ENCODE measurements at places on chromosomes 6 and 20.

DNA sequence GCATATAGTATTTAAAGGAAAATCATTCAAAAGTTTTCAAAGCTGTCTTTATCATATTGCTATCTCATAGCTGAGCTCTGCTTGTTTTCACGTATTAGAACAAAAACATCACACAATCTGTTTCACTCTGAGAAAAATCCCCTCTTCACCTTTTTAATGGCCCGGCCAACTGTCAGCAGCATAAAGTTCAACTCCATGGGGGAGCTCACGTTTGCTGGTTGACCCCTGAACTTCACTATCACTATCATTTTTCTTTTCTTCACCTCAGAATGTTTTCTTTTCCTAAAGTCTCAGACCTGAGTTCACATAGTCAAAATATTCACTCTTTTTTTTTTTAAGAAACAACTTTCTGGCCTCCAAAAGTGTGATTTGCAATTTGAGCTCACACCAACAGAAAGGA is 374.4 kb upstream of the MARCKS start:
- no peak for DNase-seq

DNA sequence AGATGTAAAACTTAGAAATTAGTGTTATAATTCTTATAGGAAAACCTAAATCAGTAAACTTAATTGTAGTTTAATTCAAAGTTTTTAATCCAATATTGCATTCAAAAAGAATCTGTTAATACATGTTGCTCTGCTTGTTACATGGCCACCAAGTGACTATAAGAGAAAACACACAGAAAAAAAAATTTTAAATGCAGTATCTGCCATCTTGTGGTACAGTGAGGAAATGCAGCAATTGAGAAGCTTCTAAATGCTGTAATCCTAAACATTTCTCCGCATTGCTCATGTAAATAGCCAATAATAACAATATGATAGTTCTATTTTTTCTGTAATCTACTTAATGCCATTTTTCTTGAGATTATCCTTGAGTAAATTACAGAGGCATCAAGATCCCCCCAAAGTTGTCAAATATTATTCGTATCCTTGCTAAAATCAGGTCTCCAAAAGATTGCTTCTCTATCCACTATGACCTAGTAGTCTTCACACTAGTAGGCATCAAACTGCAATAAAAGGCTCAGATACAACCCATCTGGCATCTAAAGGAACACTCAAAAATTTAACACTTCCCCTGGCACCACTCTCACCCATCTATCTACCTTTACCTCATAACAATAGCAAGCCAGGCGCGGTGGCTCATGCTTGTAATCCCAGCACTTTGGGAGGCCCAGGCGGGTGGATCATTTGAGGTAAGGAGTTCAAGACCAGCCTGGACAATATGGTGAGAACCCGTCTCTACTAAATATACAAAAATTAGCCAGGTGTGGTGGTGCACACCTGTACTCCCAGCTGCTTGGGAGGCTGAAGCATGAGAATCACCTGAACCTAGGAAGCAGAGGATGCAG is 34.6 kb downstream of the HDAC2 start:
- peak; percentile 59 for DNase-seq

GRCh38 chr20:51871943-51872342 is 69.6 kb upstream of the SALL4 start:
- no peak for DNase-seq

DNA sequence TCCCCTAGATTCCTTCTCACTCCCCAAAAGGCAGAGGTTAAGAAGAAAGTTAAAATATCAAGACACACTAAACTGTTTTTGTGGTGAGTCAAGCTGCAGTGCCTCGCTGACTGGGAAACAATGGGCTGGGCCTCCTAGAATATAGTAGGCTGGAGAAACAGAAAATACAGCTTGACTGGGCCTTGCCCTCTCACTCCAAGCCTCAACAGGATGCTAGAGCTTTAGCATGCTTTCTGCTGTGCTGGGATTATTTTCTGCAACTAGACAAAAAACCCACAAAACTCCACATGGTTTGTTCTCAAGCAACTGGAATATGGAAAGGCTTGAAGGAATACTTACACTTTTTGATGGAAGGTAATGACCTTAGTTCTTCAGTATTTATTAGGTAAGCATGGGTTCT is 27.9 kb downstream of the FOXO3 start:
- DNase-seq, result peak; percentile 27

DNA sequence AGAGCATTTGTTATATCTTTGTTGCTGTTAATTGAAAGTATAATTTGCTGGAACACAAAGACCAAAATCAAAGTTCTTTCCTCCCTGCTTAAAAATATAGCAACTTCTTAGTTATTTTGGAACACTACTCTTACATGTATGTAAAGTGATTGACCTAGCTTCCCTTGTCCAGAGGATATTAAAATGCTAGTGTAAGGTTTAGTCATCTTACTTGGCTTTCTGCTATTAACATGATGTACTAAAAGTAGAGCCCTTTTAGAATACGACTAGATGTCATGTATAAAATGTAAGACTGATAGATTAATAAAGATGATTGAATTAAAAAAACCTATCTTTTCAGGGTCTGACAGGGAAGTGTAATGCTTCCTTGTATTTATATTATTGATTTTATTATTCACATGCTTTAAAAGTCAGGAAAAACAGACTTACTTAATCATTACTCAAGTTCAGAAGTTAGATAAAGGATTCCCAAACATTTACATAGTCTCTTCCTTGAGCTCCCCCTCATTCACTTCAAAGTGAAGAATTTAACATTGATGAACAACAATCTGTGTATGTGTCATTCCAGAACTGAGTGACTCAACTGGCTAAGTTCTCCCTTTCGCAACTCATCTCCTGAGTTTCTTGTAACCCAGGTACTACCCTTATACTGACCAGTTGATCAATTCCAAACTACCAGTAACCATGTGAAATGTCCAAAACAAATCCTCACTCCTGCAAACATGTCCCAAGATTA is 50.9 kb downstream of the BTBD9 start:
- DNase-seq, result no peak

DNA sequence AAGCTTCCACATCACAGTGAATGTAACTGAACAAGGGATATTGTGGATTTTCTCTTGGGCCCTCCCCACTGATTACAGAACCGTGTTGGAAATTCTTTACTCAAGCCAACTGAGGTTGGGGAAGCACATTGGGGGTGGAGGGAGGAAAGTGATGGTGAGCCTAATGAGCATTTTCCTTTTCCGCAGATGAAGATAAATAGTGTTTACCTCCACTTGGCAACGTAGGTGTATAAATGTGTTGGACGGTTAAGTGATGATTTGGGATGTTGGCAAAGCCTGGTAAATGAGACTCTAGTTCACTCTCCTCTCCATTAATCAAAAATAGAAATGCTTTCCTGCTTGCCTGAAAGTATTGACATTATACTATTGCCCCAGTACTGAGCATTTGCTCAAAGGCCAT is 27.1 kb upstream of the NRN1 start:
- DNase-seq, result no peak

GRCh38 chr20:49278818-49279676 is 1.2 kb upstream of the ZNFX1 start:
- peak; percentile 59 for DNase-seq

- peak; percentile 79 for DNase-seq
Observed at GRCh38 chr6:157800420-157801237, 22.4 kb upstream of the SNX9 start.

GRCh38 chr6:147738099-147738498 is 229.6 kb downstream of the SAMD5 start:
- DNase-seq, result no peak

GRCh38 chr20:14599613-14600012 is 262.2 kb upstream of the FLRT3 start:
- no peak for DNase-seq

- DNase-seq, result no peak
Observed at GRCh38 chr6:75170691-75171560, 34.9 kb downstream of the COL12A1 start.

DNA sequence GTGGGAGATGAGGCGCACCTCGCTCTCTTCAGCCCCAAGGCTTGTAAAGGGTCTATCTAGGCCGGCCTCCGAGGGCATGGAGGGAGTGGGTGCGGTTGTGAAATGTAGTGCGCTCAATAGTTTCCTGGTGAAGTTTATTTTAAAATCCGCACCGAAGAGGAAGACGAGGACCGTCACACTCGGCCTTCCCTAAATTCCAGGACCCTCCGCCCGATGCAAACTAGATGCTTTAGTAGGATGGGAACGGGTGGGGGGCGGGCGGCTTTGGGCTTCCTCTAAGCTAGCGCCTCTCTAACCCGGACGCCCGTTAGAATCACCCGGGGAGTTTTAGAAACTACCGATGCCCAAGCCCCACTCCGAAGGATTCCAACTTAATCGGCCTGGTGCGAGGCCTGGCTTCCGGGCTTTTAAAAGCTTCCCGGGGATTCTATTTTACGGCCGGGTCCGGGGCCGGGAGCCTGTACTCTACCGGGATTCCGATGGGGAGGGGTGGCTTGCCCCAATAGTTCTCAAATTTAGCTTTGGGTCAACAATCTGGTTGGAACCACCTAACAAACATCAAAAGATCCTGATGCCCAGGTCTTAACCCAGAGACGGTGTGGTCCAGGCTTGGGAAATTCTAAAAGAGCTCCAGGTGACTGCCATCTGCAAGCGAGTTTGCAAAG is 548 bp upstream of the BCAS4 start:
- DNase-seq, result no peak

- DNase-seq, result peak; percentile 91
Observed at GRCh38 chr6:158808941-158809678, 10.1 kb downstream of the EZR start.

DNA sequence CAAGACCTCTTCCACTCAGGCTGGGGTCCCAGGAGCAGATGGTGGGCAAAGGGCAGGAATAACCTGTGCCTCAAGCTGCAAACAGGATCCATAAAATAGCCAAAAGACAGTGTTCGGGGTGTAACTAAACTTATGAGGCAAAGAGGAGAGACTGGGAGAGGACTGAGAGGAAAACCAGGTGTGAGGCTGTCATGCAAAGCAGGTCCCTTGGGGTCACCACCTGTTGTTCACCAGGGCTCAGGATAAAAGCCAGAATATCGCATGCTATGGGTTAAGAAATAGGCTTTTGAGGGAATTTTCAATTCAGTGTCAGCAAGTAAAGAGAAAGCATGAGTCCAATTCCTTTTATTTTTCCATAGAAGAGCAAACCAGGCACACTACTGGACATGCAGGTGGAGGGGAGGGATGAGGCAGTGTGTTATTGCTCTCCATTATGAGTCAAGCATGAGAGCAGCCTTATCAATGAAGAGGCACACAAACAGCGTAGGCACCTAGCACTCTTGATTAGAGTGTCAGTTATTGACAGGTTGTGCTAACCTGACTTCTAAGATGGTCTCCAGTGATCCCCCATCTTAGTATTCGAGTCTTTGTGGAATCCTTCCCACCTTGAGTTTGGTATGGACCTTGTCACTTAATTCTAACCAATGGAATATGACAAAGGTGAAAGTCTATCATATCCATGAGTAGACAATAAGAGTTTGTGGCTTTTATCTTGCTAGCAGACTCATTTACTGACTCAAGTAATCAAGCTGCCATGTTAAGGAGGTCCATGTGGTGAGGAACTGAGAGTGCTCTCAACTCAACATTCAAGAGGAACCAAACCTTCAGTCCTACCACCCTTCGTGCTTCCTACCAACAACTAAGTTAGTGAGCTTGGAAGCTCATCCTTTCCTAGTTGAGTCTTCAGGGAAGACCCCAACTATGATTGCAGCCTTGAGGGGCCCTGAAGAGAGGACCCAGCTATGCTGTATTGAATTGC is 18.8 kb downstream of the HLA-E start:
- DNase-seq, result peak; percentile 84

DNA sequence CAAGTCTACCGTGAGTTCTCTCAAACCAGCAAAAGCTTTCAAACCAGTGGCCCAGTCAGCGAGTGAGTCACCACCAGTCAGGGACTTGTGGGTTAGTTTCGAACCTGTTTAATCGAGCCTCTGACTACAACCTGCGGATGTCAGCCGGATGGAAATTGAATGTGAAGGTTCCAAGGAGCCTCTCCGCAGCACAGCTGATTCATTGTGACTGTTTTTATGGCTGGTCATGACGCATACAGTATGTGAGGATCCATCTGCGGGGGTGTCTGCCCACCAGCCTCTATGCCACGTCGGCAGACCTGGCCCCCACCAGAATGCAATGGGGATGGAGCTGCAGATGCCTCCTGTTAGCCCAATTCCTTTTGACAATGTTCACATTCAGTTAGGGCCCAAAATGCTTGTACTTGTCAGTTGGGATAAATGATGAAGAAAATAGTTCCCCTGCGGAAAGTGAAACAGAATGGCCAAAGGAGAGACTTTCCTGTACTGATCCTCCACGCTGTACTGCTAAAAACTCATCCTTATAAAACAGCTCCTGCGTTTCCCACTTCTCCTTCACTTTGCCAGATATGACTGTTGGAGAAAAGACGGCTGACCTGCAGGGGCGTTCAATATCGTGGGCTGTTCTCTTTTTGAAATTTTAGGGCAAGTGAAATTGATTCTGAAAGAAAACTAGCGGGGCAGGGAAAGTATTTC is 206.6 kb downstream of the TFAP2B start:
- no peak for DNase-seq

- no peak for DNase-seq
Observed at GRCh38 chr6:41371992-41372831, 36.8 kb downstream of the NCR2 start.

- DNase-seq, result no peak
Observed at GRCh38 chr6:161067749-161068148, 76.2 kb downstream of the MAP3K4 start.

GRCh38 chr6:16985513-16986284 is 116.2 kb upstream of the STMND1 start:
- no peak for DNase-seq

DNA sequence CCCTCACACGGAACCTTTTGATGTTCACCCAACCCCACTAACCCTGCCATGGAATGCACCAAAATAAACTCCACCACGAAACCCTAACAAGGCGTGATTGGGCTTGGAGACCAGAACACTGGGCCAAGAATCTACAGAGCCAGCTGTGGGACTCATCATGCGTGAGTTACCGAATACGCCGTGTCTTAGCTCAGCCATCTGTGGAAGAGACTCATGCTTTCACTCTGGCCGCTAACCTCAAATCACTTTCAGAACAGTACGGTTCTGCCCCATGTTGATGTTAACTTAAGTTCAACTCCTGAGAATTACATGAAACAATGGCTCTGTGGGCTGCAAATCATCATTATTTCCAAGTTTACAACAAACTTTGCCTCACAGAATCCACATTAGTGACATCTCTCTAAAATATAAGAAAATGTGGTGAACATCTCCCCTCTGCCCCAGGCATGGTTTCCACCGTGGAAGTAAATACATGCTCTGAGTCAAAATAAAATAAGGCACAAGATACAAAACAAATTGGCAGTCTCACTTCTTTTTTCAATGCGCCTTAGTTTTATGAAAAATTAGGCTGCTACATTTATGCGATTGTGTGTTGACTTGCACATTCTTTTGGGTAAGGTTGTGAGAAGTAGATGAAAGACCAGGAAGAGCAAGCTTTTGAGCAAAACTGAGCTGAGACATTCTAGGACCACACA is 308.9 kb upstream of the EXOC2 start:
- DNase-seq, result peak; percentile 78

DNA sequence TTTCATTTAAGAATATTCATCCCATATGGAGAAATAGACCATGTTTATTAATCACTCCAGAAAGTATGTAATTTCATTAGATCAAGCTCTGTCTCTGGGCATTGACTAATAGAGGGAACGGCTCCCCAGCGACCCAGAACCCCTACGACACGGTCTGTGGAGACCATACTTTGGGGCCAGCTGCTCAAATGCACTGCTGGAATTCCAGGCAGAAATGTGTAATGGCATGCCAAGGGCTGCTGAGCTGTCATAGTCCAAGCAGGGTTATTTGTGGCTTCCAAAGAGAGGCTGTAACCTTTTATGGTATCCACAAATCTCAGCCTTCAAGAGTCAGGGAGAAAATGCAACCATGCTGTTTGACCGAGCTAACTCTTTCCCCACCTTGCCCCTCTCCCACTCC is 755.8 kb downstream of the DHX35 start:
- no peak for DNase-seq

- DNase-seq, result no peak
Observed at GRCh38 chr6:137956098-137956488, 89.0 kb downstream of the TNFAIP3 start.
